A673 (cell line): ENCODE measurements at places on chromosomes 13 and 19.

GRCh38 chr13:69213396-69213795 is 894.2 kb upstream of the ATXN8OS start:
- DNase-seq: no peak

GRCh38 chr19:48511321-48511731 is 309 bp downstream of the LMTK3 start:
- no peak for DNase-seq

DNA sequence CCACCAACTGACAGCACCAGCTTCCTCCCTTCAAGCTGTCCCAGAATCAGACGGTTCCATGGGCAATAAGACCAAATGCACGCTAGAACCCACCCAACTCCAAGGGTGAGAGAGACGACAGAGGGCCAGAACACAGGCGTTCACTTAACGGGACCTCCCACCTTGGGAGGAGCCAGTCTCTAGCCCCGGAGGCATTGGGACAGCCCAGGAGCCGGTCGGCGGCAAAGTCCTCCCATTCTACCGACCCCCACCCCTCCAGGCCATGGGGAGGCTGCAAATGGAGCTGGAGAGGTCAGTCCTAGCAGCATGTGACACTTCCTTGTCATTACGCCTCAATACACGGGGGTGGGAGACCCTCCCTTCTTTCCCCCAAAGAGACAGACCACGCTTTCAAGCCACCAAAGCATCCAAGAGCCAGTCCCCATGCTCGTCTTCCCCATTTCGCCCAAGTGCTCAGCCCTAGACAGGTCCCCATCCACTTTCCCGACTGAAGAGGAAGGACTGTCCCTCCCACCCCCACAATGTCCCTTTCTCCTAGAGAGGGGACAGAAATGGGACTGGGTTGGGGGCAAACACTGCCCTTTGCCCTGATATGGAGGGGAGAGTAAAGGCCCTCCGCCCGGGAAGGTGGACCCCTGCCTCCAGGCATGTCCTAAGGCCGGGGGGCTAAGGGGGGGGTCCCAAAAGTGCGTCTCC is 964 bp downstream of the KHSRP start:
- peak; percentile 61 for DNase-seq

- DNase-seq: no peak
These were observed 21.0 kb upstream of the FBL start for GRCh38 chr19:39867133-39867532.

GRCh38 chr19:52749780-52750179 is 14.9 kb upstream of the ZNF611 start:
- no peak for DNase-seq
